ENCODE measurements at places on chromosomes 2 and 18.

DNA sequence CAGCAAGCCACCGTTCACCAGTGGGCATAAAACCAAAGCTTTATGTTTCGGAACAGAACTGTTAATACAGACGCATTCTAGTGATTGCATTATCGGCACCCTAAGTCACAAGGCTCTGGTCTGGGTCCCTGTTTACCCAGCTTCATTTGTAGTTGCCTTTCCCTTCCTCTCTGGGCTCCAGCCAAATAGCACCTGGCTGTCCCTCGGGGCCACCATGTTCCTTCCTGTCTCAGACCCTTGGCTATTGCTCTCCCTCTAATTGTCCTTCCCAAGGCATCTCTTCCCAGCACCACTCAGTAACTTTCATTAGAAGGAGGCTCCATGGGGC, 75.3 kb downstream of the SDC1 start:
- no peak for DNase-seq

DNA sequence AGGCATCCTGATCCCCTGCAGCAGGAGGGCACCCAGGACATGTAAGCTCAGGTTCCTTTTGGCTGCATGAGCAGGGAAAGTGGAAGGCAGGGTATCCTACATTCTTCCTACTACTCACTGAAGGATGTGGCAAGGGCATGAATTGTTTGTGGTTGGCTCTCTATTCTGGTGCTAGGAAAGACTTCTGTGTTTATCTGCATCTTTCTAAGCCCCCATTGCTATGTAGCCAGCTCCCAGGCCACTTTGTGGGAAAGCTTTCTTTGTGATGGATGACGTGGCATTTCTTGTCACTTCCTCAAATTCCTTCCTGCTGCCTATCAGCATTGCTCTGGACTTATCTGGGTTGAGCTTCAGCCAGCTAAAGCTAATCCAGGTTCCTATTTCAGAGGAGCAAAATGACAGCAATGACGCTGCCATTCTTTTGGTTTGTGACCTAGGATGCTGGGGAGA, 46.2 kb downstream of the MEIS1 start:
- peak; percentile 7 for DNase-seq

DNA sequence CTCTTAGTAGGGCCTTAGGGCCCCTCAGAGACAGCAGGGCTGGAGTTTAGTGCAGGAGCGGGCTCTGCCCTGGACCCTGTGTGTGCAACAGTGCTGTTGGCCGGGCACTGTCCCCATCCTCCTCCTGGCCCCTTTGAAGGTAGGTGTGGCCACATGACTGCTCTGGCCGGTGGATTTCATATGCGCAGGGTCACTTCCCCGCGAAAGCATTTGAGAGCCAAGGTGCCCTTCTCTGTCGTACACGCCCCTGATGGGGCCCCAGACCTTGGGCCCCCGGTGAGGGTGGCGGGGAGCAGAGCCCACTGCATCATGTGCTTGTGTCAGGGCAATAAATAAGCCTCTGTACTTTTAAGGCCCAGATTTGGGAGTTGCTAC, 15.5 kb downstream of the TMEM177 start:
- no peak for DNase-seq

DNA sequence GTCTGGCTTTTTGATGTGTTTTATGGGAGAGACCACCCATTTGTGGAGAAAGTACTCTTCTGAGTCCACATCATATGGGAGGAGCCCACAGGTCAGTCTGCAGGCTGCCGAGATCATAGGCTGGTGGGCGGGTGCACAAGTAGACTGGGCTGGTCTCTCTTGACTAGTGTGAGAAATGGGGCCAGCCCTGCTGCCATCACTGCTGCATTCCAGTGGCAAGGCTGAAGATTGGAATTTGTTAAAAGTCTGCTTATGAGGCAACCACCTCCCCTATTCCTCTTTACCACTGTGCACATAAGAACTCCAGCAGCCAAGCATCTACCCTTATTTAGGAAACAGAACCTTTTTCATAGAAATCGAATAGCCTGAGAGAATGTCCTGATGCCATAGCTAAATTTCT, 200.7 kb downstream of the DIS3L2 start:
- no peak for DNase-seq

- peak; percentile 90 for DNase-seq
These were observed 53.4 kb downstream of the ZNF638 start for GRCh38 chr2:71385012-71385411.

DNA sequence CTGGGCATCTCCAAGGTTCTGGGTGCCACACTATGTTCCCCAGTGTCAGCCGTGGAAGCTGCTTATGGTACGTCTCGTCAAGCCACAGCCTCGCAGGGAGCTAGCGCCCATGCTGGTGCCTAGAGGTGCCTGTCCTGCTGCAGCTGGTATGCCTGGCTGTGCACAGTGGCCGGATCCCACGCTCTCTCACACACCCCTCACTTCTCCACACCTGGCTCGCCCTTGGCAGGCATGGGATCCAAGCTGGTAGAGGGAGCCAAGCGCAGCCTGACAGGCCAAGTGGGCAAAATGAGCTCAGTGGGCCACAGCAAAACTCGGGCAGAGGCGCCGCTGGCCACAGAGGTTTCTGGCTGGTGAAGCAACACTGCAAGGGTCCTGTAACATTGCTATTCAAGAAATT, 156.1 kb upstream of the RBMS1 start:
- no peak for DNase-seq

Measured in HCEC 1CT (cell line).